CD8-positive, alpha-beta memory T cell (primary cell): ENCODE measurements at places on chromosomes 13 and 19.

DNA sequence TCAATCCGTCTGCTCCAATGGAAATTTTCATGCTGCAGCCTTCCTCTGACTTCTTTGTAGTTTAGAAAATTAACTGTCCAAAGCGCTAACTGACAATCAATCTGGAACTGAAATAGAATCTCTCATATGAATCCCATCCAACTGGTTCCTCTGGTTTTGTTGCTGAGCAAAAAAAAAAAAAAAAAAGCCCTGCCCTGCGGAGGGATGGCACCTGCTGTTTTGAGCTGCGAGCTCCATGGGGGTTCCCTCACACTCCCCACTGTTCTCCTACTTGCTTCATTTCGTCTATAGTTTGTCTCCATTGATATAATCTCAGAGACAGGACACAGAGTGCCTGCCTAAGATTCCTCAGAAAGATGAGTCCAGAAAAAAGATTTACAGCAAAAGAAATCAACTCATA lies 33.4 kb downstream of the FAAP24 start:
- no peak for DNase-seq

DNA sequence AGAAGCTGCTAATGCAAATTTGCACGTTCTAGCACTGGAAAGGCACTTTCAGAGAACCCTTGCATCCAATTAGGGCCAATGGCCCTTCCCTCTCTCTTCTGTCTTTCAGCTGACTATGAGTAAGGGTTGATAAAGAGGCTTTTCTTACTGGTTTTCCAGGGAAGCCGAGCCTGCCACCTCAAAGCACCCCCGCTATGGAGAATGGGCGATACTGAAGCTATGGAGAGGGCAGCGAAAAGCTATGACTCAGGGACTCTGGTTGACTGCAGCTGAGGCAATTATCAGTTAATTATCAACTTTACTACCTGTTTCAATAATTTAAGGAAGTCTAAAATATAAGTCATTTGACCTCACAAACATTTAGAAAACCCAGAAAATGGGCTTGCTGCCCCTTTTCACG lies 115.8 kb downstream of the TRPC4 start:
- no peak for DNase-seq

GRCh38 chr13:83633746-83634145 lies 248.5 kb downstream of the SLITRK1 start:
- DNase-seq, result no peak

DNA sequence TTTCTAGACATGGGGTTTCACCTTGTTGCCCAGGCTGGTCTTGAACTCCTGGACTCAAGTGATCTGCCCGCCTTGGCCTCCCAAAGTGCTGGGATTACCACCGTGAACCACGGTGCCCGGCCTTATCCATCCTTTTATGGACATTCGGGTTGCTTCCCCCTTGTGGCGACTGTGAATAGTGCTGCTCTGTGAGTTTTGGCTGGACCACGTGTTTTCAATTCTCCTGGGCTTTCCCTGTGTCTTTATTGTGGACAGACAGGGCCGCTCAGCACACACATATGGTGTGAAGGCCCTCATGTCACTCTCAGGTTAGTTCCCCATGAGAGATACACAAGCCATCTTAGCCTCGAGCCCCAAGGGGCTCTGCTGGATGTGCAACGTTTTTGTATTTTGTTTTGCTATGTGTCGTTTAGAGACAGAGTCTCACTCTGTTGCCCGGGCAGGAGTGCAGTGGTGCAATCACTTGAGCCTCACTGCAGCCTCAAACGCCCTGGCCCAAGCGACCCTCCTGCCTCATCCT lies 40.5 kb downstream of the MAU2 start:
- DNase-seq, result peak; percentile 75

GRCh38 chr13:91318886-91319285 lies 28.6 kb upstream of the MIR17HG start:
- no peak for DNase-seq

- DNase-seq, result no peak
These were observed 4.4 kb upstream of the ZNF320 start for GRCh38 chr19:52901842-52902241.

DNA sequence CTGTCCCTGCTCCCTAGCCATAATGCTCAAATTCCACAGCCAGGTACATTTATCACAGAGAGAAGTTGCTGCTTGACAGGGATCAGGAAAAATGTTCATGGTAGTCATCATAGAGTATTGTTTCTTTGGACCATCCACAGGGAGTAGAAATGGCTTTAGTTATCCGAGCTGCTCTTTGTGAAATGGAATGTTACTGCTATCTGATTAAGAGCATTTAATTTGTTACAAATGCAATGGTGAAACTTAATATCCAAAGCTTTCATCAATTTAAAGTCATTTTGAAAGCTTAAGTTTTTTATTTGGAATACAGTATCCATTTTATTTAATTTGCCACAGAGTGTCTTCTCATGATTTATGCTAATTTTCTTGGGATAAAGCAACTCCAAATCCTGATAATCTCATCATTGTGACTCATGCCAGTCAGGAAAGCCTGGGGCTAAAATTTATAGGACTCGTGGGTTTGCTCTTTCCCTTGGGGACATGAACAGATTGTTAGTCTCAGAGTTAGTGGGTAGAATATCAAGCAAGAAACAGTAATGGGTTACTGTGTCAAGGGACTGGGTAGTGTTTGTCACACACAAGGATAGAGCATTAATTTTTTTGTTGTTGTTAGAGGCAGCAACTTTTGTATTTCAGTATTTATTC lies 59.8 kb downstream of the SCEL start:
- DNase-seq, result no peak

- DNase-seq, result no peak
These were observed 1.8 kb downstream of the ETHE1 start for GRCh38 chr19:43524922-43525835.

DNA sequence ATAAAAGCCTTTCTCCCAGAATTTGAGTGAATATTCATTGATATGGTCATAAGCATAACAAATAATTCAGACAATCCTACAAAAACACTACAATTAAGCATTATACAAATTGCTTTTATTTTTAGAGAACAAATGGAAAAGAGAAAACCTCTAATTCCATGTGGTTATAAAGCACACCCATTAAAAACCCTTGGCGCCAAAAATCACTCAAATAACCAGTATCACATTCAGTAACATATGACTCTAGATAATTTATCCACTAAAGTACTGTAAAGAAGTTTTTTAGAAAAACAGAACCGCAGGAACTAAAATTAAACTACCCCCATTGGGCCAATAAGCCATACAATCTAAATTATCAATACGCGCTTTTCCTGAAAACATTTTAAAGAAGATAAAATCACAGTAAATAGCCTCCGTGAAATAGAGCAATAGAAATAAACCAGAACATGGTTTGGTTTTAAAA lies 569 bp downstream of the LCP1 start:
- no peak for DNase-seq

DNA sequence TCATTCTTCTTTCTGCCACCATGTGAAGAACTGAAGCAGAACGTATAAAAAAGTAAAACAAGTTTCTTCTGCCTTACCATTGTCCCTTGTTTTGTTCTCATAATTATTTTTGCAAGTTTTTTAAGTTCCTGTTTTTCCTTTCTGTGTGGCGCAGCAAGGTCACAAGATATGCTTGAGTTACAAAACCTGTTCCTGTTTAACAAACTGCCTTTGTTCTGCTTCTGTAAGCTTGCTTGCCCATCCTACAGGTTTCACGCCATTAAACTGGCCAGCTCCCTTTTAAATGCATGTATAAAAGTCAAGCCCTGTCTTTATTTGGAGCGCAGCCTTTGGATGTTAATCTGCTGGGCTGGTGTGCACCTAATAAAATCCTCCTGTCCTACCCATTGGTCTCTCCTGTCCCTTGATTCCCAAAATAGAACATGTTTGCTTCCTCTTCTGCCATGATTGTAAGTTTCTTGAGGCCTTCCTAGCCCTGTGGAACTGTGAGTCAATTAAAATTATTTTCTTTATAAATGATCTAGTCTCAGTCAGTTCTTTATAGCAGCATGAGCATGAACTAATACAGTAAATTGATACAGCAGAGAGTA lies 1115.4 kb downstream of the SLITRK1 start:
- no peak for DNase-seq

- DNase-seq, result peak; percentile 73
These were observed 2.6 kb upstream of the PRKCG start for GRCh38 chr19:53879140-53880081.

DNA sequence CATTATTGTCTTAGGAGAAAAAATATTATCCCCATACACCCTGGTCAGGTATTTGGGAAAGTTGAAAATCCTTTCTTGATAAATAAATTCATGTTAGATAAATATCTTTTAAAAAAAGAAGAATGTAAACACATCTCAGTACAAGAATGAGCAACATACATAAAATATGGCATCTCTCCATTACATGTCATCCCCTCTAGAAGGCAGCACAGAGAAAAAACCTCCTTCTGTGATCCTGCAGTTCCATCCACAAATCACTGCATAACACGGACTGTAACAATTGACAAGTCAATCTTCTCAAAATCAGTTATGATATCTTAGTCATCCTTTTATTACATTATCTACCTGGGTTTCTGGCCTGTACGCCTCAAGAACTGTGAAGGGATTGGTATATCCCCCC lies 683.9 kb upstream of the KLHL1 start:
- DNase-seq, result no peak

DNA sequence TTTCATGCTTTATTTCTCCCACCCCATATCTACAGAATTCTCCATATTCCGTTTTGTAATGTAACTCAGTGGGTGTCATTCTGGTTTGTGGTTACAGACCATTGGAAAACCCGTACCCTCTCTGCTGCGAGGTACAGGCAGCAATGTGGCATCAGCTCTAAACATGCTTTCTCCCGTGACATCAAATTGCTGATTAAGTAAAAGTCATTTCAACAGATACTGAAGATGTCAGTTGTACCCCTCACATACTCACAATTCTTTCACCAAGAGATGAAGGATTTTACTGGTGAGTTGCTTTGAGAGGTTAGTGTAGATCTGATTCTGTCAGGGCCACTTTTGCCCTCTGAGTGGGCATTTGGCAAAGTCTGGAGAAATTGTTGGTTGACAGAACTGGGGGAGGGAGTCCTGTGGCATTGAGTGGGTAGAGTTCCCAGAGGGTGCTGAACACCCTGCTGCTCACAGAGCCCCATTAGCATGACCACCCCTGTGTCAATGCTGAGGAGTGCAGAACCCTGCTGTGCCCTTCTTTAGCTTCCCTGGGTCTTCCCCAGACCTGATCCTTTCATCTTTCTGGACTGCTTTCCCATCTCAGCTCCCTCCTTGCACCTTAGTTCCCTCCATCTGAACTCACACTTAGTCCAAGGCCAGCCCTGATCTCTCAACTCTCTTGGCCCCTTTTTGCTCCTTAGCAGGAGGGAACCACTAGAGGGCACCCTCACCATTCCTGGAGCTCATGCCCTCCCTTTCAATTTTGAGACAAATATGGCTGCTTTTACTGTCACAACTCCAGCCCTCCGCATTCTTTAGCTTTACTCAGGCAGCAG lies 39.9 kb upstream of the CEACAM8 start:
- DNase-seq, result no peak
